ENCODE measurements at places on chromosomes 2 and 18. TPM values are rescaled to one million over a fixed set of nuclear protein-coding genes. Genes with fewer than 3 reads are reported as not detected.

NGEF gene
- total RNA-seq = 7.6 TPM

RGPD4 gene
- total RNA-seq = not detected

CD302 gene
- total RNA-seq = 1.1 TPM

HOXD8 gene
- total RNA-seq = not detected

TMEM169 gene
- total RNA-seq = 3.2 TPM

SCN1A gene
- not detected for total RNA-seq

ABCB11 gene
- total RNA-seq = 0.28 TPM

CDKL4 gene
- total RNA-seq = not detected

EPB41L3 gene
- 1.6 TPM for total RNA-seq

CDH19 gene
- not detected for total RNA-seq

ABCA12 gene
- 16.0 TPM for total RNA-seq

HOXD11 gene
- total RNA-seq = not detected

POLR1A gene
- 18.8 TPM for total RNA-seq

UGT1A3 gene
- total RNA-seq = not detected

DNAJC10 gene
- total RNA-seq = 94.4 TPM

SERPINB11 gene
- 0.35 TPM for total RNA-seq

GLB1L gene
- 7.4 TPM for total RNA-seq

ANTXR1 gene
- 11.4 TPM for total RNA-seq

CD8B gene
- not detected for total RNA-seq

FEV gene
- total RNA-seq = not detected

VAPA gene
- total RNA-seq = 153 TPM

SNORC gene
- 0.88 TPM for total RNA-seq

C1QL2 gene
- total RNA-seq = not detected

SERPINB5 gene
- total RNA-seq = 462 TPM

SLC11A1 gene
- total RNA-seq = not detected

SEPTIN10 gene
- total RNA-seq = 35.5 TPM

CIDEA gene
- total RNA-seq = 3.0 TPM

ITGB6 gene
- total RNA-seq = 58.6 TPM

MAT2A gene
- total RNA-seq = 67.8 TPM

NT5DC4 gene
- not detected for total RNA-seq

CABYR gene
- 5.9 TPM for total RNA-seq

KIF5C gene
- not detected for total RNA-seq

HOXD13 gene
- not detected for total RNA-seq

APLF gene
- 2.3 TPM for total RNA-seq

PROC gene
- 1.3 TPM for total RNA-seq

RAB12 gene
- total RNA-seq = 44.9 TPM

HOXD10 gene
- total RNA-seq = not detected

NEU2 gene
- not detected for total RNA-seq

PROKR1 gene
- not detected for total RNA-seq

IRS1 gene
- 27.2 TPM for total RNA-seq

SERPINB2 gene
- 205 TPM for total RNA-seq
